ENCODE measurements at places on chromosomes 3 and 15. TPM values are rescaled to one million over a fixed set of nuclear protein-coding genes. Genes with fewer than 3 reads are reported as not detected.

The SCN5A gene
- 4.8 TPM for total RNA-seq

- no peak overlapping the region for H3K27ac ChIP-seq
- peak; percentile 80 for DNase-seq
- no peaks in the 10 kb centered on the region for H3K4me1 ChIP-seq
- H3K27me3 ChIP-seq: no peaks in the 10 kb centered on the region
Observed at GRCh38 chr3:13494463-13495350, 14.6 kb downstream of the HDAC11 start.

DNA sequence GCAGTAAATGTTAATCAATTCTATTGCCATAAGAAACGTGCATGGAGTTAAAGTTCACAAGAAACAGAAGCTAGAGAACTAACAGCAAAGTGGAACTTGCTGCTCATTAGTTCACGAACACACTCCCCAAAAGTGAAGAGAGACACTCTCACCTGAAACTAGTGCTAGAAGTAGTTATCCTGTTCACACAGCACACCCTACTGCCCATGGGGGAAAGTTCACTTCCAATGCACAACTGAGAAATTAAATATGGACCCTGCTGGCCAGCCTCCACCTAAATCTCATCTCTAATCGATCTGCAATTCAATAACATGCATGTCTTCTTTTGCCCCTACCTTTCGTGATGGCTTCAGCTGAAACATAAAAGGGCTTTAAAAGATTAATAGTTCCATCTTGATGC lies 39.4 kb upstream of the FRMD4B start:
- no peaks in the 10 kb centered on the region for H3K36me3 ChIP-seq
- H3K27me3 ChIP-seq: peaks cover 15% of the 10 kb centered on the region
- H3K4me3 ChIP-seq: no peak overlapping the region
- no peak overlapping the region for H3K27ac ChIP-seq
- peak; percentile 71 for DNase-seq

DNA sequence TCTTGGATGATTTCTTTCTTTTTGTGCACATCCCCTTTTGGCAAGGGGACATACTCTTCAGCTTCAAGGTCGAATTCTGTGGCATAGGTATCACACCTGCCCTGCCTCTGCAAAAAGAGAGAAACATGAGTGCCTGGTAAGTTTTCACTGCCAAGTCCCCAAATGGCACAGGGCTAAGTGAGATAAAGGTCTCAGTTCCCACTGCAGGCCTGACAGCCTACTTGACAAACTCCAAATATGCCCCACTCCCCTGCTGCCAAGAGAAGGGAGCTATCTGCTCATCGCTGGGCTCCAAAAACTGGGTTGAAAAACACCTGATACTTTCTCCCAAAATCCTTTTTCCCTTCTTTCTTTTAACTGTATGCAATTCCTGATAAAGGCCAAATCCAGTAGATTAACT lies 23.0 kb downstream of the RUVBL1 start:
- H3K27ac ChIP-seq: no peak overlapping the region
- H3K36me3 ChIP-seq: peaks cover 74% of the 10 kb centered on the region
- peaks cover 26% of the 10 kb centered on the region for H3K4me1 ChIP-seq
- H3K27me3 ChIP-seq: no peaks in the 10 kb centered on the region

The SUSD5 gene
- 2.8 TPM for total RNA-seq

DNA sequence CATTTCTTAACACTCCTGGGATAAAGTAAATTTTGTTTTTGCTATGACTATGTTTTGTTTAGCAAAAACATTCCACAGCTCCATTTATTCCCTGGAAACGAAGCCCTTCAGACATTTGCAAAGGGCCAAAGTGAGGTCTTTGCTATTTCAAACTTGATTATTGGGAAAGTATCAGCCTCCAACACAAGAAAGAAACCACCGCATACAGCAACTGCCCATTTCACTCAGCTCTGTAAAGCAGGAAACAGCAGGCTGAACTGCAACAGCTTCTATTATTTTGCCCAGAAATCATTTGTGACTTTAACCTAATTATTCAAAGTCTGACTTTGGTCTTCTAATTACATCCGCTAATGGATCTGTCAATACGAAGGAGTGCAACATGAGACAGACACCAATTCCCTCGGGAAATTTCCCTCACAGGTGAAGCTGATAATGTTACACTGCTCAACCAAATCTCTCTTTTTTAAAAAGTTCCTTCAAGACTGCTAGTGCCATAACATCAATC lies 72.1 kb downstream of the RFTN1 start:
- H3K27me3 ChIP-seq: no peaks in the 10 kb centered on the region
- no peaks in the 10 kb centered on the region for H3K36me3 ChIP-seq
- H3K4me1 ChIP-seq: no peaks in the 10 kb centered on the region

- no peaks in the 10 kb centered on the region for H3K27me3 ChIP-seq
- DNase-seq: no peak
- H3K36me3 ChIP-seq: no peaks in the 10 kb centered on the region
- H3K27ac ChIP-seq: no peak overlapping the region
- H3K4me1 ChIP-seq: no peaks in the 10 kb centered on the region
- no peak overlapping the region for H3K4me3 ChIP-seq
Observed at GRCh38 chr15:77514641-77515402, 94.1 kb downstream of the HMG20A start.

DNA sequence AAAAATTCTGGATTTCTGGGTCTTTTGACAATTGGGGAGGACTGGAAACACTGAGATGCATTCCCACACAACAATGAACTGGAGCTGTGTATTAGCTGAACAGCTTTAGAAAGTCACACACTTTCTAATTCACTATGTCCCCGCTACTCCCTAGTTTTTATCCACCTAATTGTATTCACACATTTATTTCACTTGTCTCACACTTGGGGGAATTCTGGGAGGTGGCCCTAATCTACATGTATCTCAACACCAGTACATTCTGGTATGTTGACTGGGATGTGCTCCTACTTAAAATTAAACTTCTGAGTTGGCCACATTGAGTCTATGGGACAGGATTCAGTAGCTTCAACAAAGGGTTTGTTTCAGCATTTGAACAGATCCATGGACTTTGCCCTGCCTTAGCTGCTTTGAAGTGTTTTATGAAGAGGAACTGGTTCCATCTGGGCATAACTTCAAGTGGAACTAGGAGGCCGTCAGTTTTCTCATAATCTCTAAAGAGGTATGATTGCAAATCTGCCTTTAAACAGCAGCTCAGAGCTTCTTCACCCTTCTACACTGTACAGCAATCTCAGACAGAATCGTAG lies 106.5 kb upstream of the CMC1 start:
- H3K4me1 ChIP-seq: no peaks in the 10 kb centered on the region
- no peak overlapping the region for H3K27ac ChIP-seq
- DNase-seq: no peak
- H3K36me3 ChIP-seq: no peaks in the 10 kb centered on the region

The FBXO40 gene
- total RNA-seq: not detected

- no peaks in the 10 kb centered on the region for H3K36me3 ChIP-seq
- H3K27me3 ChIP-seq: no peaks in the 10 kb centered on the region
- no peak overlapping the region for H3K4me3 ChIP-seq
- no peaks in the 10 kb centered on the region for H3K4me1 ChIP-seq
- H3K27ac ChIP-seq: no peak overlapping the region
Observed at GRCh38 chr3:102085431-102086176, 236.3 kb downstream of the NFKBIZ start.

The SI gene
- not detected for total RNA-seq

GRCh38 chr3:24915639-24916038 lies 421.0 kb upstream of the THRB start:
- H3K27me3 ChIP-seq: no peaks in the 10 kb centered on the region
- no peak overlapping the region for H3K4me3 ChIP-seq
- no peaks in the 10 kb centered on the region for H3K4me1 ChIP-seq
- no peak for DNase-seq

The PLSCR5 gene
- not detected for total RNA-seq

DNA sequence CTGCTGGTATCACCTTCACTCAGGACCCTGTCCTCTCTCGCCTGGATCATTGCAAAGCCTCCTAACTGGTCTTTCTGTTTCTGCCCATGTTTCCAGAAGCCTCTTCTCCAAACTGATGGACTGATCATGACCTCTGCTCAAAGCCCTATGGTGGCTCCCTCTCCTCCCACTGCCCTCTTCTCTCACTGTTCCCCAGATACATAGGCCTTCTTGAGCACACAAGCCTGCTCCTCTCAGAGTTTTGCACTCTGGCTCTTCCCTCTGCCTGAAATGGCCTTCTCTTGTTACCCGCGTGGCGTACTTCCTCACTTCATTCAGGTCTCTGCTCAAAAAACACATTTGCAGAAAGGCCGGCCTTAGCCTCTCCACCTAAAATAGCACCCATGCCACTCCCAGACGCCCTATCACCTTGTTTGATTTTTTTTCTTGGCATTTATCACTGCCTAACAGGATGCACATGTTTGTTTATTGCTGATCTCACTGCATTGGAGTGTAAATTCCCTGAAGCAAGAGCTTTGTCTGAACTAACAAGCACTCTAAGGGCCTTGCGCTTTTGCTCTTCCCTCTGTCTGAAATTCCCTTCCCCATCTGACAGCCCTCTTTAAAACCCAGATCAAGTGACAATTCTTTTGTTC lies 1.4 kb upstream of the ETFA start:
- H3K4me1 ChIP-seq: no peaks in the 10 kb centered on the region
- H3K4me3 ChIP-seq: no peak overlapping the region
- peaks cover 4% of the 10 kb centered on the region for H3K36me3 ChIP-seq
- no peak for DNase-seq

The UQCRC1 gene
- 221 TPM for total RNA-seq

DNA sequence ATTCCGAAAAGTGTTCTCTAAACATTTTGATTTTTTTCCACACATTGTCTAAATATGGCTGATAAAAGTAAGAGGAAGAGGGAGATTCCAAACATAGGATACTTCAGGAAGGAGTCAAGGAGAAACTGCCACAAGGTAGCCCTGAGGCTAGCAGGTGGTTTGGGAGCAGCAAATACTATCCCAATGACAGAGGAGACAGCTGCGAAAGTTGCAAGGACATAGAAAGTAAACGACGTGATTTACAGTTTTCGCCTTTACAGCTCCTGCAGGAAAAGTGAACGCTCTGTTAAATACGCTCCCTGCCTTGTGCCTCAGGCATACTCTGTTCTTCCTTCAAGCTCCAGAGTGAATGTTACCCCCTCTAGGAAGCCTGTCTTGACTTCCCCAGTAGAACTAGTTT lies 3.7 kb upstream of the FETUB start:
- no peak overlapping the region for H3K4me3 ChIP-seq
- no peak overlapping the region for H3K27ac ChIP-seq
- H3K27me3 ChIP-seq: no peaks in the 10 kb centered on the region
- H3K36me3 ChIP-seq: no peaks in the 10 kb centered on the region
- no peak for DNase-seq
- H3K4me1 ChIP-seq: no peaks in the 10 kb centered on the region

- no peak for DNase-seq
- H3K4me1 ChIP-seq: no peaks in the 10 kb centered on the region
- H3K27ac ChIP-seq: no peak overlapping the region
- no peak overlapping the region for H3K4me3 ChIP-seq
- H3K27me3 ChIP-seq: no peaks in the 10 kb centered on the region
Observed at GRCh38 chr3:172696357-172696756, 14.5 kb downstream of the NCEH1 start.

GRCh38 chr3:150372320-150372719 lies 35.8 kb upstream of the TSC22D2 start:
- DNase-seq: no peak
- H3K4me3 ChIP-seq: no peak overlapping the region
- H3K4me1 ChIP-seq: peaks cover 2% of the 10 kb centered on the region
- no peaks in the 10 kb centered on the region for H3K36me3 ChIP-seq

GRCh38 chr3:128703561-128703960 lies 22.4 kb upstream of the RAB7A start:
- H3K4me3 ChIP-seq: no peak overlapping the region
- no peaks in the 10 kb centered on the region for H3K27me3 ChIP-seq
- no peak for DNase-seq

The BOC gene
- 11.3 TPM for total RNA-seq

The PLD1 gene
- 15.9 TPM for total RNA-seq

The ZNF501 gene
- total RNA-seq: 8.5 TPM

DNA sequence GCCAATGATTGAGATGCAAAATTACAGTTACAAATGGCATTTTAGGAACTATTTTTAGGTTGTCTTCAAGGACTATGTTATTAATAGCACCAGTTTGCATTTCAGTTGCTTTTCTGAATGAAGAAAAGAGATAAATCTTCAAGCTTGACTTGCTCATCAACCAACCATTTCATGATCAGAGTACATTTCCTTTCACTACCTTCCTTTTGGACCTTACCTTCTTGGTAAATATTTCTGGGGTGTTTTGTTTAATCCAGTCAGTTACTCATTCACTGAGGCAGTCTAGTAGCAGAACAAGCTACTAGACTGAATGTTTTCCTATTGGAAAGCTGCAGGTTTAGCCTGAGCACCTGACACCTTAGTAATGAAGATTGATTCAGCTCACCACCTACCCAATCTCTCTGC lies 8.2 kb downstream of the SLC27A2 start:
- no peak overlapping the region for H3K27ac ChIP-seq
- no peaks in the 10 kb centered on the region for H3K27me3 ChIP-seq
- no peaks in the 10 kb centered on the region for H3K4me1 ChIP-seq
- H3K36me3 ChIP-seq: no peaks in the 10 kb centered on the region
- no peak overlapping the region for H3K4me3 ChIP-seq

The CX3CR1 gene
- not detected for total RNA-seq

The ABCF3 gene
- 57.6 TPM for total RNA-seq

The COL6A5 gene
- total RNA-seq: 0.02 TPM

The LSAMP gene
- 6.7 TPM for total RNA-seq

DNA sequence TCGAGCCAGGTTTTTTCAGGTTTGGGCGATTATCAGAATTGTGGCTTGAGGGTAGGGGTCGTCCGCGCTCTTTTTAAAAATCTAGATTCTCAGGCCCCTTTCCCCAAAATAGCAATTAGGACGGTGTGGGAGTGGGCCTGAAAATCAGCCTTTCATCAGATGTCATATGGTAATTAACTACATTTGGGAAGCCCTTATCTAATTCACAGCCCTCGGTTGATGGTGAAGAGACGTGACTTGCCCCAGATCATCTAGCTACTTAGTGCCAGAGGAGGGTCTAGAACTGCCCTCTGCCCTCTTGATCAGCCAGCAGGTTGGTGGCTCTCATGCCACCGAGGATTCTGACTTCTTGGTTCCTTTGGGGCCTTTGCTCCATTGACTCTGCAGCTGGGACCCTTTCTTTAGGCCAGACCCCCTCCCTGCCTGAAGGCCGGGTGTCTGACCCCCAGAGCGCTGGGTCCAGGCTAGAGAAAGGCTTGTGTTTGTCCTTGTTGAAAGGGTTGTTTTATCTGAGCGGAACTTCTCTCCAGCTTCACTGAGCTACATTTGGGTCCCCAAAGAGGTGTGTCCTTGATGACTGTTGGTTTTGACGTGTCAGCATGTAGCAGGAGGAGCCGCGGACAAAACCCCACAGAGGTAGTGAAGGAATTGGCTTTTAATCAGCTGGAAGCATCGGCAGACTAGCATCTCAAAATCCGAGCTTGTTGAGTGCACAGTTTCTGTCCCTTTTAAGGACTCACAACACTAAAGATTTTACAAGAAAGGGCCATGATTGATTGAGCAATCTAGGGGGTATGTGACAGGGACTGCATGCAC lies 857 bp downstream of the AEN start:
- H3K36me3 ChIP-seq: peaks cover 66% of the 10 kb centered on the region
- peak overlapping the region; percentile 83 for H3K4me3 ChIP-seq
- no peaks in the 10 kb centered on the region for H3K4me1 ChIP-seq
- no peaks in the 10 kb centered on the region for H3K27me3 ChIP-seq

GRCh38 chr3:196947860-196948441 lies 5.6 kb upstream of the NCBP2 start:
- H3K4me1 ChIP-seq: peaks cover 3% of the 10 kb centered on the region

- H3K4me3 ChIP-seq: no peak overlapping the region
- no peak overlapping the region for H3K27ac ChIP-seq
- no peak for DNase-seq
- no peaks in the 10 kb centered on the region for H3K36me3 ChIP-seq
- no peaks in the 10 kb centered on the region for H3K4me1 ChIP-seq
- H3K27me3 ChIP-seq: no peaks in the 10 kb centered on the region
Observed at GRCh38 chr3:84978843-84979242, 20.1 kb downstream of the CADM2 start.

The VILL gene
- total RNA-seq: 16.0 TPM

Measured in endodermal cell (in vitro differentiated cells).